ENCODE measurements at places on chromosomes 4 and X.

DNA sequence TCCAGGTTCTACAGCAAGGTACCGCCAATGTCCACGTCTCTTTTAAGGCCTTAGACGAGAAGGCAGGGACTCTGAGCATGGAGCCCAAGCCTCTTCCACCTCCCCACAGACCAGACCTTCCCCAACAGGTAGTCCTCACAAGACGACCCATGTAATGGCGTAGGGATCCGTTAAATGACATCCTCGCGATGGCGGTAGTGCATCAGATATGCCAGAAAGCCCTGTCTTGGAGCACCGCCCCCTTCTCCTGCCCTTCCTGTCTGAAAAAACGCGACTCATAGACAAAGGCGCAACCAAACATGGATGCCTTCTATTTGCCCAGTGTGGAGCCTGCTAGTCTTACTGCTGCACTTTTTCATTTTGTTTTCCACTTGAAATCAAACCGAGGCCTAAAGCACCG is 185.4 kb downstream of the OR13H1 start:
- DNase-seq: no peak

DNA sequence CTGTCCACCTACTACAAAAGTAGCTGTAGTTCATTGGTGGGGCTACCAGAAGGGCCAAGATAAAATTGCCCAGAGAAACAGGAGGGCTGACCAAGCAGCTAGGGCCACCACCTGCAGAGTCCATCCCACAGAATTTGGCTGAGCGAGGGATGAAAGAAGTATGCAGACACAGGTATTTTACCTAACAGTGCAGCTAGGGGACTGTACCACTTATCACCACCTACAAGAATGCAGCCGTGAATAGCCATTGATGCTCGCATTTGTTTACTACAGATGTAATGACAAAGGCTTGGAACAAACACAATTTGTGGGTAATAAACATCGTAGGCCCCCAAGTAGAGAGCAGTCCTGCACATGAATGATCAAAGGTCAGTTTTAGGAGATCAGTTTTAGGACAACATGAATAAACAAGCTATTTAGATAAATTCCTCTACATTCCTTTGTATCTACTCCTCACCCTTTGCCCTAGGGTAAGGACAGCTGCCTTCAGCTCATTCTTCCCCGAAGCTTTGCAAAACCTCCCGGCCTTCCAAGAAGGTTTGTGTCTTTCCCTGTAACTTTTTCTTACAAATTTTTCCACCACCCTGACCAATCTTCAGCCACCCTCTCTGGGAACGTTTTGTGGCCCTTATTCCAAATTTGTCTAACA is 49.5 kb downstream of the ZNF718 start:
- DNase-seq: no peak

- peak; percentile 3 for DNase-seq
These were observed 602.5 kb downstream of the KCTD8 start for GRCh38 chr4:43846111-43846587.

DNA sequence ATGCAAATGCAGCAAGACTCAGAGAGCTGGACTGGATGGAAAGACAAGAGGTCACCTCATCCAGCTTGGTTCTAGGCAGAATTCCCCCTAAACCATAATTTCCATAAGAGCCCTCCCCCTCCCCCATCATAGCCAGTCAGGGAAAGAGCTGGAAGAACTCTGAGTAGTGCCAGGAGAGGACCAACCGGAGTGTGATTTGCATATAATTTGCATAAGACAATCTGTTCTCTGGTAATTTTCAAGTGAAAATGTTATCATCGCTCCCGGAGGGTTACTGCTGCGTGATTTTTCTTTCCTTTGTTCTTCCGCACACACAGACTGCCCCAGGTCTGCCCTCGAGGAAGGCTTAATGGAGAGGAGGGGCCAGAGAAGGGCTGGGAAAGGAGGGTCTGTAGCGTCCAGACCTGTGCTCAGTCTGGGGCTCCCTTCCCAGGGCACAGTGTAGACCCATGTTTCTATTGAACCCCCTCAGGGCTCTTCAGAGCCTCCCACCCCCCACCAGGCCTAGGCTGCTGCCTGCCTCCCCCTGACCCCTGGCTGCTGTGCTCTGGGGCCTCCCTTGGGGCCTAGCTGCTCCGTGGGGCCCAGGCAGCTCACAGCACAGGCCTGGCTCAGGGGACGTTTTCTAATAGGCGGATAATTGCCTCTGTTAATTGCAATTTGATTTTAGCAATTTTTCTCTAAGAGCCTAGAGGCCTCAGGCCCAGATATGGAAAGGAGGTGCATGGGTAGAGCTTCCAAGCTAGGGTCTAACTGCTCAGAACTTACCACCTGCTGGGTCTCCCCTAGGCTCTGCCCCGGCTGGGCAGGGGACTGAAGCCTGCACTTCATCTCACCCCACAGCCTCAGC is 90.4 kb upstream of the PJA1 start:
- no peak for DNase-seq

- DNase-seq: no peak
These were observed 33.7 kb upstream of the HMX1 start for GRCh38 chr4:8905226-8905772.

GRCh38 chr4:8305851-8306471 is 36.4 kb downstream of the HTRA3 start:
- DNase-seq: no peak

DNA sequence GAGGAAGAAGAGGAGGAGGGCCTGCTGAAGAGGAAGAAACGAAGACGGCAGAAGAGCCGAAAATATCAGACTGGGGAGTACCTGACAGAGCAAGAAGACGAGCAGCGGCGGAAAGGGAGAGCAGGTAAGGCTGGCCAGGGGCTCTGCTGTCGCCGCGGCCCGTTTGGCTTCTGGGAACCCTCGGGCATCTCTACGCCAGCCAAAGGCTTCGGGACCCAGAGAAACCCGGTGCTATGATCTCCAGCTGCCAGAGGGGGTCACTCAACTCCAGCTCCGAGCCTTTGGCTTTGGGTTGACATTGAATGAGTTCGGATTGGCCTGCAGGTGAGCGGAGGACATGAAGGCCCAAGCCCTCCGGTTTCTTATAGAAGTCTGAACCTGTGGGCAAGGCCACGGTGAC is 42.8 kb downstream of the BCORL1 start:
- no peak for DNase-seq

DNA sequence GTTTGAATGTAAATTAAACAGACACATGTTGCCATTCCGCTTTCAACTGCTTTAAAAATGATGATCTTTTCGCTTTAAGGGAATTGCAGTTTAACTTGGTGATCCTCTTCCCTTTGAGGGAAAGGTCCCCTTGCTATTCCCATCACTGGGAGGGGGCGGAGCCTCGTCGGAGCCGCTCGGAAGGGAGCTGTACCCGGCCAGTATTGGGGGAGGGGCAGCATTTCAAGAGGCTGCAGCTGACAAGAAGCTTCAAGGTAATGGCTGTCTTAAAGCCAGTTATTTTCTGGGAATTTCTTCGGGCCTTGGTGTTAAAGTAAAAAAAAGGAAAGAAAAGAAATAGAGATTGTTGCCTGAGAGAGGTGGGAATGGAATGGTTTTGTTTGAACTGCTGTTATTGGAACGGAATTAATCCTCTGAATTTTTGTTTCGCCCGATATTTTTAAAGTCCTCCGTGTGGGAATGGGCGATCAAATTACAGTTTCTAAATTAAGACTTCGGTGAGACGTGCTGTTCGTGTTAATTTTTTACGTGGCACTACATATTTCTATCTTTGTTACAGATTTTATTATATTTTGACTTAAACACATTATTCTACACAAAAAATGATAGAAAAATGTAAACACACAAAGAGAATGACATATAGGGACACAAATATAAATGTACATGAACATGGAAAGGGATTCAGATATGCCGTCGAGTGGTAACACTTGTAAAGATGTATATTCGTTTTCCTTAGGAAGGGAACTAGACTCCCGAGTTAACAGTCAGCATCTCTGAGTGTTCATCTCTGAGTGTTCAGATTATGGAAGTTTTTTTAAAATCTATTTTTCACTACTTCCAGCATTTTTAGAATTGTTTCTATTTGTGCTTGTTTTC is 9.2 kb downstream of the PWWP3B start:
- no peak for DNase-seq

DNA sequence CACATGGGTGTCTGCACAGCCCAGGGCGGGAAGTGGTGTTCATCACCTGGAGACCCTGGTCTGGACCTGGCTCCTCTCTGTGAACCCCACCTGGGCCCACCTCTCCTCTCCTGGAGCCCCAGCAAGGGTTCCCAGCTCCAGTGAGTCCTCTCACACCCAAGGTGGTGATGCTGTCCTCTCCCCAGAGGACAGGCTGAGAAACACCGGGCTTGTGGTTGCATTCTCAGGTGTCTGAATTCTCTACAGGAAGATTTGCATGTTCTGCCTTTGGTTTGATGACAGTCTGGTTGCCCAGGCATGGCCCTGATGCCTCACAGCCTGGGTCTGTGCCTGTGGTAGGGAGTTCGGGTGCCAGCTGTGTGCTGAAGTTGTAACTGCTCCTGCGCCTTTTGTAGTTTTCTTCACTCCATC is 3.8 kb downstream of the MAEA start:
- DNase-seq: no peak

- no peak for DNase-seq
These were observed 17.8 kb downstream of the JADE1 start for GRCh38 chr4:128827296-128827695.

DNA sequence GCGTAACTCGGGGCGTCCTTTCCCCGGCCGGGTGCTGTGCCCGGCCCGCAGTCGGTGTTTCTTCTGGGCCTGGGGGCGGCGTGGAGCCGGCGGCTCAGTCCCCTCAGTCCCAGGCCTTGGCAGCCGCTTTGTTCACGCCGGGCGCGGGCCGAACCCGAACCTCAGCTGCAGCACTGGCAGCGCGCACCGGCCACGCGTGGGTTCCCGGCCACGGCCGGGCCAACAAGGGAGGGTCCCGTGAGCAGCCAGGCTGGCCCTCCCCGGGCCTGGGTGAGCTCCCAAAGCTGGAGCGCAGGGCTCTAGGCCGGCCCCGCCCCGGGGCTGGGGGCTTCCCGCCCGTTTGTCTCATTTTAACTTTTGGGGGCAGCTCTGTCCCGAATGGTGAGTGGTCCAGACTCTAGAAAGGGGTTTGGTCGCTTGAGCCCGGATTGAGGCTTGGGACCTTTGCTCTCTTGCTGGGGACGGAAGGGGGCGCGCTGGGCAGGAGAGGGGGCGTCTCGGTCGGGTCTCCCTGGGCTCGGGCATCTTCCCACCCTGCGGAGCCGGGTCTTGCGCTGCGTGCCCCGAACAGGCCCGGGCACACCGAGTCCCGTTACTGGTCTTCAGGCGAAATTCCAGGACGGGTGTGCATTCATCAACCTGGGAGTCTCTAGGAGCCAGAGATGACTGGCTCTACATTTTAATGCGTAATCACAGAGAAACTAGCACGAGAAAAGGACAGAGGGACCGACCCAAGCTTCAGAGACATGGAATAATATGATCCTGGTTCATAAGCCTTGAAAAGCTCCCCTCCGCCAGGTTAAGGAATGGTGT is 177.1 kb downstream of the CBR4 start:
- no peak for DNase-seq

DNA sequence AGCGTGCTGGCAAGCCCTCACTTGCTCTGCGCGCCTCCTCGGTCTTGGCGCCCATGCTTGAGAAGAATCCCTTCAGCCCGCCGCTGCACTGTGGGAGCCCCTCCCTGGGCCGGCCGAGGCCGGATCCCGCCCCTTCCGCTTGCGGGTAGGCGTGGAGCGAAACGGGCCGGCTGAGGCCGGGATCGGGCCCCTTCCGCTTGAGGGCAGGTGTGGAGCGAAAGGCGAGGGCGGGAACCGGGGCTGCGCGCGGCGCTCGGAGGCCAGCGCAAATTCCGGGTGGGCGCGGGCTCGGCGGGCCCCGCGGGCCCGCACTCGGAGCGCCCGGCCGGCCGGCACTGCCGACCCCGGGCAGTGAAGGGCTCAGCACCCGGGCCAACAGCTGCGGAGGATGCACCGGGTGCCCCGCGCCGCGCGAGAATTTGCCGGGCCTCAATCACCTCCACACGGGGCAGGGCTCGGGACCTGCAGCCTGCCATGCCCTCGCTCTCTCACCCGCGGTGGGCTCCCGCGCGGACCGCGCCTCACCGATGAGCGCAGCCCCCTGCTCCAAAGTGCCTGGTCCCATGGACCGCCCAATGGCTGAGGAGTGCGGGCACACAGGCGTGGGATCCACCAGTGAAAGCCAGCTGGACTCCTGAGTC is 58.1 kb upstream of the GBA3 start:
- no peak for DNase-seq

DNA sequence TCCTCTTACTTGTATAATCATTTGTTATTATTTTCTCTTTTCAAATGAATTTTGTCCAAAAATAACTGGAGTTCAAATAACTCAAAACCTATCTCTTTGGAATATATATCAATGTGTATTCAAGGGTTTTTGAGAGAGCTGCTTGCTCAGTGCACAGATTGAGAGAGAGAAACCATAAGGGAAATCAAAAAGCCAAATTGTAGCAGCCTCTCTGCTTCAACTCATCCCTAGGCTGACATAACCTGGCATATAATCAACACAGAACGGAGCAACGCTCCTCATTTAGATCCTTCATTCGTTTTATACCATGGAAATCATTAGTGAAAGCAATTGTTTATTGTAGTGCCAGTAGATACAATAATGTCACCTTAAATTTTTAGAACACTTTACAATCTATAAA is 1.8 kb upstream of the GPM6A start:
- no peak for DNase-seq

- no peak for DNase-seq
These were observed 2430.3 kb downstream of the PCDH7 start for GRCh38 chr4:33150525-33150910.

DNA sequence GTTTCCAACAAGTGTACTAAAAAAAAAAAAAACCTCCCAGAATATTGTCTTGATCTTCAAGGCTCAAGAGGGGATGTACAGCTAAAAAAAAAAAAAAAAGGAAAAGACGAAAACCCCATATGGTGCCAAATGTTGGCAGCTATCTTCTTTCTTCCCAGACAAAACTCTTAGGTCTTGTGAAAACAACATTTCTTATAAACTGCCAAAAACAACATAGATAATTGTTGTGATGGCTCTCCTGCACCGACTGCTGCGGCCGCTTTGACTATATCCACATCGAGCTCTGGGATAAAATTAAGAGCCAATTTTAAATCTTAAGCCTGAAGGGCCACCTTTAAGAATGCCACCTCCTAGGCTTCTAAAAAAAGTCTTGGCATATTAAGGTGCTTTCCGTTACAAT is 23.5 kb downstream of the PDGFC start:
- DNase-seq: no peak

GRCh38 chrX:31397119-31397518 is 325.3 kb upstream of the FTHL17 start:
- DNase-seq: no peak

- no peak for DNase-seq
These were observed 12.5 kb upstream of the CASK start for GRCh38 chrX:41935832-41936231.

Measured in T-helper 2 cell (primary cell).